T-helper 9 cell (primary cell): ENCODE measurements at places on chromosomes 5 and 9.

DNA sequence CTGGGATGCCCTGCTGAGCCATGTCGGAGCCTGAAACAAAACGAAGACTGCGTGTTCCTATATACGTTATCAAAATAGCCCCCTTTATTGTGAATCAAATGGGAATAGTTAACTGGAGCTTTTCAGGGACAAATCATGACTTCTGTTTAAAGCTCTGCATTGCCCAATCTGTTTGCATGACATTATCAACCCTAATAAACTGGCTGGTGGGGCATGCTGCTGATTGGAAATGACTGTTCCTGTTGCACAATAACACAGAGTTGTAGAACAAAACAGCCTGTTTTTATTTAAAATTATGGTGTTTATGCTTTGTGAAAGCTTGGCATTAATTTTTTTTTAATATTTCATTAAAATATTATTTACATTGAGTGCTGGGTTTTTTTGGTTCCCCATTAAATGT, 215.5 kb downstream of the TMEM167A start:
- no peak for DNase-seq

DNA sequence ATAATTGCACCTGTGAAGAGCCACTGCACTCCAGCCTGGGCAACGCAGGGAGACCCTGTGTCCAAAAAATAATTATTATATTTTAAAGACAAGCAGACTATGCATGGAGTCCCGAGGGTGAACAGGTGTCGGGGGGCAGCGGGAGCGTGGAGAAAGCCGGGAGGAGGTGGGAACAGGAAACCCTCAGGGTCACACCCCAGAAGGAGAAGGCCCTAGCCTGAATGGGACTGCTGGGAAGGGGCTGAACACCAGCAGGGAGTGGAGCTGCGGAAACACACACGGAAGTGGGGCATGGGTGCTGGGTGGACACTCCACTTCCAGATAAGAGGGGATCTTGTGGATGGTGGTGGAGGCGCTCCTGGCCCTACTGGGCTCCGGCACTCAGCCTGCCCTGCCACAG, 12.8 kb downstream of the SURF6 start:
- DNase-seq: no peak

DNA sequence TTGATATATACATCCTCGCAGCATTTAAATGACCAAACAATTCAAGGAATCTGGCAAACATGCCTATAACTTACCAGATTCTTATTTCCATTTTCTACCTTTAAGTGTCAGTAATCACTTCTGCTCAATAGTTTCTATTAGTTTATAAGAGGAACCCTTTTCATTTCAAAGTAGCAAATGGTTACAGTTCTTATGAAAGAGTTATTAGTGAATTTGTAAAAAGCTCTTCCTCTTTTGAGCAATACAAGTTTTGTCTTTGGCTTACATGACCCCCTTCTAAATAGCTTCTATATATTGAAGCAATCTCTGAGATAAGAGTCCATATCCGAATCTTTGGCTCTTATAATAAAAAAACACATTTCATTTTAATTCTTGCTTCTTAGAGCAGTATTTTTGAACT, 42.0 kb downstream of the ELL2 start:
- DNase-seq: no peak

DNA sequence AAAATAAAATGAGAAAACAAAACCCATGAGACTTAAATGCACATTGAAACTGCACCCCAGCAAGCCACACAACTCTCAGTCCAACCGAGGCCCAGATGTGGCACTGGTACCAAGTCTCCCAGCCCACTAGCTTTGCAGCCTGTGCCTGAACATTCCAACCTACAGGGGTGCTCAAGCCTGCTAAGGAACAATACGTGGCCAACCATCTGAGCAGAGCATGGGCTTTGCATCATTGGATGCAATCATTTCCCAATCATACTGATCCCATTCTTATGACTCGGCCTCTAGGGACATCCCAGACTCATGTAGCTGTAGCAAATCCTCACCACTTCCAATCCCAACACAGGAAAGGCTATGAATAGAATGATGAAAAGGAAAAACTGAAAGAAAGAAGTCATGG, 297.2 kb downstream of the SPOCK1 start:
- no peak for DNase-seq

- no peak for DNase-seq
Observed at GRCh38 chr5:174348311-174348981, 302.9 kb downstream of the NSG2 start.

GRCh38 chr5:89755024-89755423, 654.5 kb downstream of the CETN3 start:
- no peak for DNase-seq

- DNase-seq: no peak
Observed at GRCh38 chr9:19999491-20000057, 210.7 kb upstream of the SLC24A2 start.

- no peak for DNase-seq
Observed at GRCh38 chr9:92151691-92152393, 36.6 kb upstream of the SPTLC1 start.

- DNase-seq: no peak
Observed at GRCh38 chr5:13780081-13780480, 164.4 kb downstream of the DNAH5 start.

DNA sequence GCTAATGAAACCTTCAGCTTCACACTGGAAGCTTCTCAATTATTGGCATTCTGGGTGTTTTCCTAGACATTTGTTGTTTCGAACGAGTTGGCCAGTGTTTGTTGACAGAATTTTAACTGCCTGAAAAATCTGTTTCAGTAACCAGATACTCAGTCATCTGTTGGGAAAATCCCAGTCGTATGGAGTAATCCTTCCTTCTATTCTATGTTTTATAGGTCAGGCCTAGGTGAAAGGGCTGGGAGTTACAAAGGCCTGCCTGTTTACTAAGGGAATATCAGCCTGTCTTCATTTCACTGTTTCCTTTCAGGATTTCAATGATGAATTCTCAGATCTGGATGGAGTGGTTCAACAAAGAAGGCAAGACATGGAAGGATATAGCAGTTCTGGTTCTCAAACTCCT, 59.9 kb downstream of the GRAMD2B start:
- DNase-seq: no peak

GRCh38 chr5:142357469-142358090, 32.8 kb upstream of the SPRY4 start:
- no peak for DNase-seq

- no peak for DNase-seq
Observed at GRCh38 chr5:116881921-116882531, 307.4 kb upstream of the SEMA6A start.

DNA sequence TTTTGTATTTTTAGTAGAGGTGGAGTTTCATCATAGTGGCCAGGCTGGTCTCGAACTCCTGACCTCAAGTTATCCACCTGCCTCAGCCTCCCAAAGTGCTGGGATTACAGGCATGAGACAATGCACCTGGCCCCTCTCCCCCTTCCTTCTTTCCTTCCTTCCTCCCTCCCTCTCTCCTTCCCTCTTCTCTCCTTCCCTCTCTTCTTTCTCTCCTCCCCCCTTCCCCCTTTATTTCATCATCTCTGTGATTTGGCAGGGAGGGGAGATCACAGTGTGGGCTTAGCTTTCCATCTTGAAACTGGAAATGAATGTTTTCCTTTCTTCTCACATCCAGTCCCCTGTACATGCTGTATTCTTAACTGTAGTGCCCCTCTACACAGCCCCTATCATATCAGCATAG, 12.7 kb downstream of the RHOBTB3 start:
- DNase-seq: no peak
